Activated T-cell treated with anti-CD3 and anti-CD28 coated beads, Interleukin-2, amount 50 U/mL, for 4 hours (primary cell): ENCODE measurements at places on chromosomes 16 and 17. TPM values are rescaled to one million over a fixed set of nuclear protein-coding genes. Genes with fewer than 3 reads are reported as not detected.

The KRTAP2-2 gene
- not detected for total RNA-seq

The VAT1L gene
- 0.22 TPM for total RNA-seq

The CCL22 gene
- 80.2 TPM for total RNA-seq

The CX3CL1 gene
- 0.05 TPM for total RNA-seq

The EFNB3 gene
- not detected for total RNA-seq

The SBK1 gene
- total RNA-seq = 1.5 TPM

The NLRC3 gene
- 7.8 TPM for total RNA-seq

The IGSF6 gene
- not detected for total RNA-seq

The PRSS21 gene
- 8.9 TPM for total RNA-seq

The APOH gene
- total RNA-seq = 0.73 TPM

The KRTAP4-3 gene
- not detected for total RNA-seq

The RRAD gene
- total RNA-seq = 0.38 TPM

The GP2 gene
- 7.8 TPM for total RNA-seq

The WNT9B gene
- total RNA-seq = not detected

The CMTM2 gene
- not detected for total RNA-seq

The CD300A gene
- total RNA-seq = 2.6 TPM

The ASGR2 gene
- total RNA-seq = not detected

The CCL16 gene
- total RNA-seq = not detected

The RASL10B gene
- 3.7 TPM for total RNA-seq

The PTX4 gene
- not detected for total RNA-seq

The RNF43 gene
- total RNA-seq = 0.43 TPM

The CDRT15L2 gene
- not detected for total RNA-seq

The FOXJ1 gene
- 1.8 TPM for total RNA-seq

The CPHXL2 gene
- not detected for total RNA-seq

The RECQL5 gene
- 21.8 TPM for total RNA-seq

The ITGAL gene
- total RNA-seq = 259 TPM

The BEAN1 gene
- not detected for total RNA-seq
